NCI-H2227 treated with DMSO at 0.1 percent for 48 hours (cell line): ENCODE measurements at places on chromosomes 5 and 9.

GRCh38 chr5:149203921-149204441, 62.7 kb downstream of the ABLIM3 start:
- DNase-seq: no peak

DNA sequence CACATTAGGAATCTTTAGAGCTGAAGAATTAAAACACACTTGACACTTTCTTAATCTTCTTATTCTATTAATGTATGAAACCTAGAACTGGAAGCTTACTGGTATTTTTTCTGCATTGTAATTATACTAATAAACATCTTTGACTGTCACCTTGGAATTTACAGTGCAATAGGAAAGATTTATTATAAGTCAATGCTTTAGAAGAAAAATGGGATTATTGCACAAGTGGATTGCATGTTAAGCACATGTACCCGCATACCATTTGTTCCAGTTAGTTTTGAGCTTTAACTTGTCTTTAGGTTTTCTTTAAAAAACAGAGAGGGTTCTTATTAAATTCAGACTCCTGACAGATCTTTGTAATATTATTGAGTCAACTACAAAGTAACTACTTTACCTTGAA, 278.5 kb downstream of the CCDC171 start:
- no peak for DNase-seq

DNA sequence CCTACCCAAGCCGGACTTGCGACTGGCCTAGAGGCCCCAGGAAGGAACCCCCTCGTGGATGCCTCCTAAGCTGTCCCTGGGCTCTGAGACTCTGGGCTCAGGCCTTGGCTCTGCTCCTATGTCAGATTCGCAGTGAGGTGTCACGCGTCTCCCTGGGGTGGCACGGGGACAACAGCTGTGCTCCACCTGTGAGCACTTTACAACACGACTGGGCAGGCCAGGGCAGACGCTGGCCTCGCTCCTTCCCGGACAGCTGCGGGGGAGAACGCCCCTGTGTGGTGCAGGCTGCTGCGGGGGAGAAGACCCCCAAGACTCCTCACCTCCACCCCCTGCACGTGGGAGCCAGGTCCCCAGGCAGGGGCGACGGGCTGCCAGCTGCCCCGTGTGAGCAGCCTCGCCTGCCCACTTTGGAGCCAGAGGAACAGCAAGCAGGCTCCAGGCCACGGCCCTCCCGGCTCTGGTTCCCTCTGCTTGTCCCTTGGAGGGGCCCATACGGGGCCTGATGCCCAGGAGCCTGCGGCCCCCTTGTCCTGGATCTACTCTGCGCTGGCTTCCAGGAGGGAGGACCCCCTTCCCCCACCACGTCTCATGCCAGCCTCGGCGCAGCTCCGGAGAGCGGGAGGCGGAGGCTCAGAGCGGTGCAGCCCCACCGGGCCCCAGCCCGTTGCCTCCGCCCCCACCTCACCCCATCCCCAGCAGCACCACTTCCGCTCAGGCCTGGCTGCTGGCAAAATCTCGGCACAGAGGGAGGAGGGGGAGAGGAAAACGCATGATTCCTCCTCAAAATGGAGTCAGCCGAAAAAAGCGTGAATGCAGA, 36.0 kb downstream of the SARDH start:
- DNase-seq: no peak

- no peak for DNase-seq
These were observed 24.2 kb downstream of the COL27A1 start for GRCh38 chr9:114179516-114179915.

- DNase-seq: no peak
These were observed 373.0 kb upstream of the FTMT start for GRCh38 chr5:121478636-121479035.

DNA sequence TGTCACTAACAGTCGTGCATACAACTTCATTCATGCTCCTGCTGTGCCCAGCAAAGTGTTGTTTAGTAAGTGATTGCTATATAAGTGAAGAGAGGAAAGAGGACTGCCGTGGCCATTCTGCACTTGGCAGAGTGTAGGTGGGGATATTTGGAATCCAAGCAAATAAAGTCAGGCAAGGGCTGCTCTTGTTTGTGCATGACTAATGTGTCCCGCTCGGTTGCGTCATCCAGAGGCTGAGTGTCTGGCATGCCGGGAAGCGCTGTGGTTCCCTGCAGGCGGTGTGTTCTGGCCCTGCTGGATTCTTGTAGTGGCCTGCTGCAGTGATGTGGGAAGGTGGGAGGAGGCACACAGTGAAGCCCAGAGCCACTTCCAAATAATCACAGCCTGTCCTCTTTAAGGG, 136.9 kb upstream of the ANKH start:
- no peak for DNase-seq

- DNase-seq: no peak
These were observed 33.3 kb downstream of the RICTOR start for GRCh38 chr5:39040875-39041274.

- DNase-seq: no peak
These were observed 72.7 kb upstream of the NREP start for GRCh38 chr5:111829701-111830100.

GRCh38 chr5:159185773-159186172, 23.6 kb downstream of the RNF145 start:
- DNase-seq: no peak

GRCh38 chr5:110580625-110581024, 145.8 kb downstream of the TMEM232 start:
- no peak for DNase-seq

- DNase-seq: no peak
These were observed 76.8 kb downstream of the CFAP77 start for GRCh38 chr9:132486706-132487350.

GRCh38 chr9:103458826-103459225, 463.7 kb downstream of the CYLC2 start:
- no peak for DNase-seq

DNA sequence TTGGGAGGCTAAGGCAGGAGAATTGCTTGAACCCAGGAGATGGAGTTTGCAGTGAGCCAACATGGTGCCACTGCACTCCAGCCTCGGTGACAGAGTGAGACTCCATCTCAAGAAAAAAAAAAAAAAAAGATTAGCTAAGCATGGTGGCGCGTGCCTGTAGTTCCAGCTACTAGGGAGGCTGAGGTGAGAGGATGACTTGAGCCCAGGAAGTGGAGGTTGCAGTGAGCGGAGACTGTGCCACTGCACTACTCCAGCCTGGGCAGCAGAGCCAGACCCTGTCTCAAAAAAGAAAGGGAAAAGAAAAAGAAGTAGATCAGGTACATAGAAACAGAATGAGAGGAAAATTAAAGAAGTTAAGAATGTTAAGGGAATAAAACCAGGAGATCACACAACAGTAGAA, 927.1 kb upstream of the DMAC1 start:
- no peak for DNase-seq

GRCh38 chr5:169440107-169440705, 139.3 kb upstream of the SLIT3 start:
- no peak for DNase-seq

- DNase-seq: no peak
These were observed 172.0 kb downstream of the NSG2 start for GRCh38 chr5:174217527-174217926.

GRCh38 chr5:83925955-83926337, 205.3 kb upstream of the HAPLN1 start:
- no peak for DNase-seq

GRCh38 chr5:81363093-81363871, 30.7 kb downstream of the ACOT12 start:
- DNase-seq: no peak

- DNase-seq: no peak
These were observed 133.5 kb downstream of the MED27 start for GRCh38 chr9:131946180-131946579.

- DNase-seq: no peak
These were observed 523.3 kb downstream of the LRRC70 start for GRCh38 chr5:63101870-63102269.

DNA sequence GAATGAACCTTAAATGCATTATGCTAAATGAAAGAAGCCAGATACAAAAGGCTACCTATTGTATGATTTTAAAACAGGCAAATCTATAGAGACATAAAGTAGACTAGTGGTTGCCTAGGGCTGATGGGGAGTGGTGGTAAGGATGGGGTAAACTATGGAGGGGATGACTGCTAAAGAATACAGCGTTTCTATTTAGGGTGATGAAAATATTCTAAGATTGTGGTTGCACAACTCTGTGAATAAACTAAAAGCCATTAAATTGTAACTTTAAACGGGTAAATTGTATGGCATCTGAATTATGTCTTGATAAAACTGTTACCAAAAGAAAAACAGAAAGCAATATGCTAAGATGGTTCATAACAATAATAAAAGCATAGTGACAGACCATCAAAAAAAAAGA, 21.4 kb downstream of the KLHL3 start:
- no peak for DNase-seq

DNA sequence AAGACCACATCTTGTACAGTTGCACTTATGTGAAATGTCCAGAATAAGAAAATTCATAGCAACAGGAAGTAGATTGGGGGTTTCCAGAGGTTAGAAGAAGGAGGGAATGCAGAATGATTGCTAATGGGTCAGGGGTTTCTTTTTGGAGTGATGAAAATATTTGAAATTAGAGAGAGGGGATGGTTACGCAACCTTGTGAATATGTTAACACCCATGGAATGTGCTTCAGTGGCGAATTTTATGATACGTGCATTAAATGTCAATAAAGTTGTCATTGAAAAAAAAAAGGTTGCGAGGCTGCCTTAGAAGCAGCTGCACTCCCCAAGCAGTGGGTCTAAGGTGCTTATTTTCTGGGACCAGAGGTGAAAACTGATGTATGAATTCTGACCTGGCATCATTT, 64.4 kb upstream of the SUB1 start:
- no peak for DNase-seq

DNA sequence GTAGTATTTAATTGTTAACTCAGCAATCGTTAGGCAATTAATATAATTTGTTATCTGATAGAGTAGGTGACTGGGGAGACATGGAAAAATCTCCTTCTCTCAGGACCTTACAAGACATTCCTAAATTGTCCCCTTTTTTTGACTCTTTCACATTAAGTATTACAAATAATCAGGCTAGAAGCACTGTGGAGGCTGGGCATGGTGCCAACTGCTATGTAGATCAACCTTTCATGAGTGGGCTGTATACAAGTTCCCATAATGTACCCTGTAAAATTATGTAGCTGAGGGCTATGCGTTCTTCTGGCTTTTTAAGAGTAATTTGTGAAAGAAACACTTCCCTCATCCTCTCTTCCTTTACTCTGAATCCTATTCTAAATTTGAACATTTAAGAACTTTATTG, 140.2 kb downstream of the NFIB start:
- DNase-seq: peak; percentile 38

GRCh38 chr9:15187589-15187988, 119.4 kb downstream of the TTC39B start:
- no peak for DNase-seq

DNA sequence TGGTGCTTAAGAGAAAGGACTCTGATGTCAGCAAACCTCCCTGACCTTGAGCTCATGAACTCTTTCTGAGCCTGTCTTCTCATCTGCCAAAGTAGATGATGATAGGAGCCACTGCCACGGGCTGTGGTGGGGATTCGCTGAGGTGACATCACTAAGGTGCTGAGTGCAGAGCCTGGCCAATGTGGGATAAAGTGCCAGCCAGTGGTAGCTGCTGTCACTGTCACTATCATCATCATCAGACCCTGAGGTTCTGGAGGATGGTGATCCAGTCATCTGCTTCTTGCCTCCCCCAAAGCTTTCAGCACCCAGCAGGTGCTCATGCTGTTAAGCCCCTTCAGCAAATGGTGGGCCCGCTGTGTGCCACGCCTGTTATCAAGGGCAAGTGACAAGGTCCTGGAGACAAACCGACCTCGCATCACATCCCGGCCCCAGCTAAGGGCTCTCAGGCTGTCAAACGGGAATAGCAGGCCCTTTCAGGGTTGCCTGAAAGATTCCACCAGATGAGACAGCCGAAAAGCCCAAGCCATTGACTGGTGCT, 6.4 kb downstream of the FPGS start:
- no peak for DNase-seq

- DNase-seq: no peak
These were observed 2.3 kb upstream of the TSSK1B start for GRCh38 chr5:113437111-113437510.

GRCh38 chr5:136192015-136192525, 892 bp downstream of the SMIM32 start:
- no peak for DNase-seq

- no peak for DNase-seq
These were observed 34.2 kb downstream of the TMEM245 start for GRCh38 chr9:109085510-109085909.

- DNase-seq: no peak
These were observed 70.4 kb upstream of the TBCA start for GRCh38 chr5:77846422-77847128.

DNA sequence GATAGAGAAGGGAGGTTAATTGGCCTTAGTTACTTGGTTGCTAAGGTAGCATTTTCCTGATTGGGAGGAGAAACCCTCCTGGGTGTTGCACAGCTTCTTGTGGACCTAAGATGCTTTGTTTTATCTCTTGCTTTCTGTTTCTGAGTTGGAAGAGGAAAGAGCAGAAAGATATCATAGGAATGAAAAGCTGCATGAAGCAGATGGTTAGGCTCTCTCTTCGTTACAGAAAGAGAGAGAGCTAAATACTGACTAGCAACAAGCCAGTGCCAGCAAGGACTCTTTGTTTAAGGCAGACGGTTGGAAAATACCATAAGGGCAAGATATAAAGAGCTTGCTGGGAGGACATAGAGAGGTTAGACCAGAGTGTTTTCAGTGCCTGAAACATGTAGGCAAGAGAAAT, 103.1 kb downstream of the ATG10 start:
- no peak for DNase-seq

GRCh38 chr5:169302491-169303118, 1.7 kb upstream of the SLIT3 start:
- peak; percentile 29 for DNase-seq

DNA sequence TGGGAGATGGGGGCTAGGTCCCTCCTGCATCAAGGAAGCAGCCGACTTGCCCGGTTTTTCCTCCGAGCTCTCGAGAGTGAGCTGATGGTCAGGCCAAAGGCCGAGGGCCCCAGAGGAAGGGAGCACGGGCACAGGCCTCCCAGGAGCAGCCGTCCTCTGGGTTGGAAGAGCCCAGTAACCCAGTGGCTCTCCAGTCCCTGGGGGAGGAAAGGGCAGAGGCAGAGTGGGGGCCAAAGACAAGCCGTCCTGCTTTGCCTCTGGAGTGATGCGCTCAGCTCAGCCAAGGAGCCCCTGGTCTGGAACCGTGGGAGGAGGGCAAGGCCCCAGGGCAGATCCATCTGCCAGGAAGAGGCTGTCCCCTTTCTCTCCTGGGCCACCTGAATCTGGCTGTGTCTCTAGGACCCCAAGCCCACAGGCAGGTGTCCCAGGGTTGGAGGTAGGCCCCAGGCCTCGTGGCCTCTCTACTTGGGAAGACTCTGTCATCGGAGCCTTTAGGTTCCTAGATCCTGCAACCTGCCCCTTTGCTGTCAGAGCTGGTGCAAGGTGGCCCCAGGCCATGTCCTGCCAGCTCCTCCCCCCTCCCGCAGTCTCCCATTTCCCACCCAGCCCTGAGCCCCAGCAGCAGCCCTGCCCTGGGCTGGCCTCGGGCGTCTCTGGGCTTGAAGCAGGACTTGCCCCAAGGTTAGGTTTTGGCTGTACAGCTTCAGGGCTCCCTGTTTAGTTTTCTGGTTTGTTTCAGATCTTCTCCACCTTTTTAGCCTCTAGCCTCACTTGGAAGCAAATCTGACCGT, 224.1 kb downstream of the CACNA1B start:
- DNase-seq: no peak

- no peak for DNase-seq
These were observed 39.0 kb upstream of the NSMF start for GRCh38 chr9:137497921-137498719.

- DNase-seq: peak; percentile 8
These were observed 139.9 kb downstream of the PIP5K1B start for GRCh38 chr9:68844631-68845612.

- no peak for DNase-seq
These were observed 9.5 kb downstream of the NPM1 start for GRCh38 chr5:171397190-171397589.
